ENCODE measurements at places on chromosomes 16 and 17.

GRCh38 chr17:80997424-80998117 lies 5.9 kb downstream of the CHMP6 start:
- DNase-seq = no peak

DNA sequence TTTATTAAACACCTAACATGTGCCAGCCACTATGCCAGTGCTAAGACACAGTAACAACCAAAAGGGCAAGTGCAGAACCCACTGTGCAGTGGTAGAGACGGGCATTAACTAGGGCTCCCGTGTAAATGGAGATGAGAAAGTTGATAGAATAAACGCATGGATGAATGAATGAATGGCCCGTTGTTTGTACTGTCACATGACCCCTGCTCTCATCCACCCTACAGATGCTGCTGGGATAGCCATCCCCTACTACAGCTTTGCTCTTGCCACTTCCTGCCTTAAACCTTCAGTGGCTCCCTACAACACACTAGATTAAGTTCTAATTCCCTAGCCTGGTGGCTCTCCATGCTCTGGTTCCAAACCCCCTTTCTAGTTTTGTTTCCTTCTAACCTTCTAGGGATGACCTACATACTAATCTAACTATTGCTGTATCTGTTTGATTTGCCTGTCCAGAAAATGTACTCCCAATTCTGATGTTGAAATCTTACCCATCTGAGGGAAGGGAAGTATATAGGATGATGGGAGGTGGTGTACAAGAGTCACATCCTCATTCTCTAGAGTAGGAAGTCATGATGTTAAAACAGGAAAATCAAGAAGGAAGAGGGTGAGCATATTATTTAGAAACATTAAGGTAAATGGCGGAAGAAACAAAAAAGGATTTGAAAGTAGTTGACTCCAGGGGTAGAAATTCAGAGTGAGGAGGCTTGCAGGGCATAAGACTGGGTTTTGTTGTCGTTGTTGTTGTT lies 11.4 kb upstream of the TNRC6C start:
- no peak for DNase-seq

- DNase-seq = no peak
These were observed 435.6 kb upstream of the DYNLRB2 start for GRCh38 chr16:80105160-80105559.

- DNase-seq = no peak
These were observed 15.0 kb upstream of the MPHOSPH6 start for GRCh38 chr16:82185012-82185411.

DNA sequence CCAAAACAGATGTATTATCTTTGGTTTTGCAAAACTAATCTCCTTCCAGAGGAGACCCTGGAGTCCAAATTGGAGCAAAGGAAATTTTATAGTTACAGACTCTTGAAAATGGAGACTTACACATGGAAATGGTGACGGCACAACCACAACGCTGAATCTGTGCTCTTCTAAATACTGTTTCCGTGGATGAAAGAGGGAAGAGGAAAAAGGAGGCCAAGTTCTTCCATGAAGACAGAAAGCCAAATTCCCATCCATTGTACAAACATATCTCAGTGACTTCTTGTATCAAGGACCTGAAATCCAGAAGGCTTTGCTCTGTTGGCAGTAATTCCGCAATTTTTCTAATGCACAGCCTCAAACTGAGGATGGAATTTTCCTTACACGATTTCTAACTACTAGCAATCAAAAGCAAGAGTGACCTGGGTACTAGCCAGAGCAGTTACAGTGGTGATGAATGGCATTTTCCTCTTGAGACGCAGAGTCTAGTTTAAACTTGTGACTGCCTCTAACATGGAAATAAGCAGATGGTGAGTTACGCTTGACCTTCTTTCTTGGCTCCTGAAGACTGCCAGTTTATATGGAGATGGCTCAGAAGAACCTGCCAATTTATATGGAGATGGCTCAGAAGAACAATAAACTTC lies 38.5 kb downstream of the VPS53 start:
- DNase-seq = no peak

DNA sequence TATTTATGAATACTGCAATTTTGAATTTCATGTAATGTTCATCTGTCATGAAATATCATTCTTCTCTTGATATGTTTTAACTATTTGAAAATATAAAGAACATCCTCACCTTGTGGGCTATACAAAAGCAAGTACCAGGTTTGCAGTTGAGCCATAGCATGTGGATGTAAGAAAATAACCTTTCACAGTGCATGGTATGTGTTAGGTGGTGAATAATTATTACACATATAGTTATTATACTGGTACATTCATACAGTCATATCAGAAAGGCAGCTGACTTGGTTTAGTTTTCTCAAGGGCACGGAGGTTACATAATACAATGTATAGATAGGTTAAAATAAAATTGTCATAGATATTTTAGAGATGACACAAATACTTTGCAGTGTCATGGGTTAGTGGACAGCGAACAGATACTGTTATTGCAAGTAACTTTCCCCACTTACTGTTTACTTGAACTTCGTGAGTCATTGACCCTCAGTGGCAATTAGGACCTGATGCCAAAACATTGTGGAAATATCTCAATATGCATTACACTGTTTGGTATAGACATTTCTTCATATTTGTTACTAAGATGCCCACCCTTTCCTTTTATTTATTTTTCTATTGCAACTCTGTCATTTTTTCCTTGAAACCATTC lies 445.4 kb upstream of the GOT2 start:
- DNase-seq = no peak

DNA sequence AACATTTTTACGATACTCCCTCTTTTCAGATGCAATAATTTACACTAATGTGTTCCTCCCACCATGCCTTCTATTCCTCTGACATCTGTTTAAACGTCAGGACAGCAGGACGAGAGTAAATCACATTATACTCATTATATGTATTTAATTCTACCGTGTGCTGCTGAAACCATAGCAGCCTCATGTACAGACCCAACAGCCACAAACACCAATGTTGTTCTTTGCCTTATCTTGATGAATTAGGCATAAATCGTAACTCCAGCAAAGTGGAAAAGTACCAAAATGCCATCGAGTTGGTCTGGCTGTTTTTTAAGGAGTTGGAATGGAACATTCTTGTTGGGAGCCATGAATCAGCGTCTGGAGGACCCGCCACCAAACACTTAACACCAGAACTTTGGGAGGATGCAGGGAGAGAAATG lies 82.9 kb upstream of the FOXF1 start:
- DNase-seq = no peak

- no peak for DNase-seq
These were observed 35.5 kb upstream of the PSMD7 start for GRCh38 chr16:74261068-74261467.

DNA sequence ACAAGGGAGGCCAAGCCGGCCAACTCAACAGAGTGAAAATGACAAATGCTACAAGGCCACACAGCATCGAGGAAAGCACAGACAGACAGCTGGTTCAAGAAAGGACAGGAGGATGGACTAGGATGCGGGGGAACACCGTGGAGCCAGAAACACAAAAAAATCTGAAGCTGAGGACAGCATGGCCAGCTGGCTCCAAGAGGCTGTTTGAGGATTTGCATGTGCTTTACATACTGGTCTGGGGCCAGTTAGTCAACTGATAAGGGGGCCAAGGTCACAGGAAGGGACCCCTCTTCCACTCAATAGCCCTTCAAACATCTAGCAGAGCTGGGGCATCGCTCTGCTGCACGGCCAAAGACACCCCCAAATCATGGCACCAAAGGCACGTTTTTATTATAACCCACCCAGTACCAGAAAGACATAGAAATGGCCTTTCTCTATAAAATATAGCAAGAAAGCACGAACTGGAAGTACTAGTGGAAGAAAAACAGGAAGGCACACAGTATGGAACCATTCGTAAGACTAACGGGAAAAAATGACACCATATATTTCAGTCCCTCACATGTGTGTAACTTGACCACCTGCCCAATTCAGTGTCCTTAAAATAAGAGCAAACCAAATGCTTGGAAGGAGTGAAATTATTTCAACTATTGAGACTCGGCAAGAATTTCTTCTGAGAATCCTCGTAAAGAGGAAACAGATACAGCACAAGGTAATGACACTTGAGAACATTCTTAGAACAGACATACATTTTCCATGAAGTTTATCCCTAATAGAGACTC lies 7.8 kb upstream of the SRL start:
- no peak for DNase-seq

- DNase-seq = no peak
These were observed 11.7 kb downstream of the ZNF469 start for GRCh38 chr16:88394426-88394825.

- DNase-seq = no peak
These were observed 50.0 kb downstream of the TENT4B start for GRCh38 chr16:50202926-50203624.

GRCh38 chr17:4833941-4834680 lies 971 bp downstream of the MINK1 start:
- no peak for DNase-seq

GRCh38 chr17:81907219-81908145 lies 3.7 kb downstream of the PCYT2 start:
- DNase-seq = no peak

DNA sequence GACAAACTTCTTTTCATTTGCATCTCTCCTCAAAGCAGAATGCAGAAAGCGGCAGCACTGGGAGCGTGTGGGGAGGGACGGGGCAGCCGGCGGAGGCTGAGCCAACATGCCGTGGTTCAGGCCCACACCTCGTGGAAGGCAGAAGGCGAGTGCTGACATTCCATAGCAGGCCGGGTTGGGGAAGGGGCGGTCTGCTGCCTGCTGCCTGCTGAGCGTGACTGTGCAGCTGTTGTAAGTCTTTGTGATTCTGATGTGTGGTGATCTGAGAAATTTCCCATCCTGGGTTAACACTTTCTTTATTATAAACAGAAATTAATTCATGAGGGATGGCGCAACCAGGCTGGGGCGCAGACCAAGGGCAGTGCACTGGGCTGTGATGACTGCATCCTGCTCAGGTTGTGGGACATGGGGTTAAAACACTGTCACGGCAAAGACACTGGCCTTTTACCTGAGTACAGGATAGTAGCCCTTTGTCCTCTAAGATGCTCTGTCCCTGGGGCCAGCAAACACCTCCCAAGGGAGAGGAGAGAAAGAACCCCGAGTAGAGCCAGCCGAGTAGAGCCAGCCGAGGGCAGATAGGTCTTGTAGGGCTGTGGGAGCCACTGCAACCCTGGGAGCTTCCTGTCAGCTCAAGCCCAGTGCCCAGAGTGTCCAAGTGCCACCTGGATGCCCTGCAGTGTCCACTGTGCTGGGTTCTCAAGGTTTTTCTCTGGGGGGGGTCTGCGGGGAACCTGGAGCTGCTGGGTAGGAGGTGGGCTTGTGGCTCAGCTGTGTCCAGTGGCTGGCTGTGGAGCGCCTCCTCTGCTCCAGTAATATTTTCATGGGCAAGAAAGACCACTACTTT lies 8.8 kb upstream of the DNASE1 start:
- no peak for DNase-seq

- no peak for DNase-seq
These were observed 25.6 kb downstream of the GOSR2 start for GRCh38 chr17:46948544-46948943.

GRCh38 chr16:89155184-89155679 lies 16.3 kb upstream of the CDH15 start:
- DNase-seq = no peak

GRCh38 chr16:67530013-67530939 lies 1.6 kb downstream of the RIPOR1 start:
- DNase-seq = no peak

GRCh38 chr17:1792495-1793446 lies 30.9 kb downstream of the SERPINF1 start:
- DNase-seq = no peak

DNA sequence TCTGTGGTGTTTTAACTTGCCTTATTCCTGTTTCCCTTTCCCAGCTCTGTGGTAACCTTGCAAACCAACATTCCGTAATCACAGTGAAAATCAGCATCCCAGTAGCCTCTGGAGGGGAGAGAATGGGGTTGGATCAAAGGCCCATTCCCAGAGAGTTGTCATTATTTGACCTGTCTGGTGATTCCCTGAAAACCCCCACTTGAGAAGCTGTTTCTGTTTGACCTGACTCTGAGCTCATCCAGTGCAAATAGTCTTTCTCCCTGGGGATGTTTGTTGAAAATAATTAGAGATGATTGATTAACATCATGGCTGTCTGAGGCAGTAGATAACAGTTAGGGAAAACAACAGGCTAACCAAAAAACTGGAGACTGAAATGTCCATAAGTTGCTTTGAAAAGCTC lies 3.0 kb downstream of the CACNG1 start:
- no peak for DNase-seq

- no peak for DNase-seq
These were observed 82.8 kb downstream of the SNX29 start for GRCh38 chr16:12059216-12059769.

GRCh38 chr17:38693700-38694329 lies 11.3 kb upstream of the MLLT6 start:
- no peak for DNase-seq

GRCh38 chr16:35195864-35196216 lies 1736.4 kb downstream of the TP53TG3F start:
- DNase-seq = no peak

DNA sequence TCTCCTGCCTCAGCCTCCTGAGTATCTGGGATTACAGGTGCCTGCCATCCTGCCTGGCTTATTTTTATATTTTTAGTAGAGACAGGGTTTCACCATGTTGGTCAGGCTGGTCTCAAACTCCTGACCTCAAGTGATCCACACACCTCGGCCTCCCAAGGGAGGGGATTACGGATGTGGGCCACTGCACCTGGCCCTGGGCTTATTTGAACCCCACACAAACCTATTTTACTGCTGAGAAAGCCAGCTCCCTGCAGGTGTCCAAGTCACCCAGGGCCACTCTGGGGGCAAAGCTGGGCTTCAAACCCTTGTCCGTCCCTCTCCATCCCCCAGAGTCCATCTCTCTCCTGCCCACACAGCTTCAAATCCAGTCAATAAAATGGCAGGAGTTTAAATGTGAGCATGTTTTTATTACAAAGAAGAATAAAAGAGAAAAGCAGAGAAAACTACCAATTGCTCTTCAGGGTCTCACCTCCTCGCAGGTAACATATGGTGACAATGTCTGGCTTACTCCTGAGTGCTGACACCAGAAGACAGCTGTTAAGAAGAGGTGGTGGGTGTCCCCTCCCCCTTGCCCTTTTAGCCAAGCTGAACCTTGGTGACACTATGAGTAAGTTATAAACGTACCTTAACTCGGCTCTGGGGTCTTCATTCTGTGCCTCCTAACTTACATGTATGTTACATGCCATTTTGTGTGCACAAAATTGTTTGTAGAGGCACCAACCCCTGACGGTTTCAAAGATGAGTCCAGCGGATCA lies 45.4 kb downstream of the LAT start:
- DNase-seq = no peak

DNA sequence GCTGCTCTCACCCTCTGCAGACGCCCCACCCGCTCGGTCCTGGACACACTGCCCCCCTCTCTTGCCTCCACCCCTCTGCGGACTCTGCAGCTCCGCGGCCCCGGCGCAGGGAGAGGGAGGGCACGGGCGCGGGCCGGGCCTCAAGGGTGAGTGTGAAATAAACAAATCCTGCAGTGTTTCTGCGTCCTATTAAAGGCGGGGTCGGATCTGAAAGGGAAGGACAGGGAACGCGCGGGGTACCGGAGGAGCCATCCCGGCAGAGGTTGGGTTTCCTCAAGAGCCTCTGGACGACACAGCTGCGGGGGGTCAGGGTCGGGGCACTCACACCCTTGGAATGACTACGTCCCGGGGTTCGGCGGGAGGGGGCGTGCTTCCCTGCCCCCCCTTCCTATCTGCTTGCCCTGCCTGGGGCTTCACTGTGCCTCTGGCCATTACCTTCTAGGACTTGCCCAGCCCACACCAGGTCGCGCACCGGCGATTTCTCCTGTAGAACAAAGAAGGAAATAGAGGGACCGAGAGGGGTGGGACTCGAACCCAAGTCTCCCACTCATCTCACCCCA lies 466 bp upstream of the HSF4 start:
- no peak for DNase-seq

Data from activated CD4-positive, CD25-positive, alpha-beta regulatory T cell (primary cell).